Activated T-cell treated with anti-CD3 and anti-CD28 coated beads for 48 hours (primary cell): ENCODE measurements at places on chromosomes 13 and 19.

DNA sequence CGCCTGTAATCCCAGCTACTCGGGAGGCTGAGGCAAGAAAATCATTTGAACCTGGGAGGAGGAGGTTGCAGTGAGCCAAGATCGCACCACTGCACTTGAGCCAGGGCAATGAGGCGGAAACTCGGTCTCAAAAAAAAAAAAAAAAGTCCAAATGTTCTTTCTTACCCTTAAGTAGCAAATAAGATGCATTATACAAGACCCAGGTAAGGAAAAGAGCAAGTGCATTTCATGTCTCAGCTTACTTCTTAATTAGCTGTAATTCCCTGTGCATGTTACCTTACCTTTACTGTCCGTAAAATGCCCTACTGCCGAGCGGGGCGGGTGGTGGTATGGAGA is 3.8 kb upstream of the ZNF681 start:
- no peak for DNase-seq

DNA sequence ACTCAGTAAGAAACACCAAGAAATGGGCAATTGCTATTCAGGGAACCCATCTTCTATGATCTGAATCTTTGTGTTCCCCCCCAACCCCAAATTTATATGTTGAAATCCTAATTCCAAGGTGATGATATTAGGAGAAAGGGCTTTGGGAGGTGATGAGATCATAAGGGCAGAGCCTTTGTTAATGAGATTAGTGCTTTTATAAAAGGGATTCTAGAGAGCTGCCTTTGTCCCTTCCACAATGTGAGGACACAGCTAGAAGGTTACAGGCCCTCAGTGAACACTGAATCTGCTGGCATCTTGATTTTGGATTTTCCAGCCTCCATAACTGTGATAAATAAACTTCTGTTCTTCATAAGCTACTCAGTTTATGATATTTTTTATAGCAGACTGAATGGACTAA is 376.0 kb downstream of the DIAPH3 start:
- no peak for DNase-seq

DNA sequence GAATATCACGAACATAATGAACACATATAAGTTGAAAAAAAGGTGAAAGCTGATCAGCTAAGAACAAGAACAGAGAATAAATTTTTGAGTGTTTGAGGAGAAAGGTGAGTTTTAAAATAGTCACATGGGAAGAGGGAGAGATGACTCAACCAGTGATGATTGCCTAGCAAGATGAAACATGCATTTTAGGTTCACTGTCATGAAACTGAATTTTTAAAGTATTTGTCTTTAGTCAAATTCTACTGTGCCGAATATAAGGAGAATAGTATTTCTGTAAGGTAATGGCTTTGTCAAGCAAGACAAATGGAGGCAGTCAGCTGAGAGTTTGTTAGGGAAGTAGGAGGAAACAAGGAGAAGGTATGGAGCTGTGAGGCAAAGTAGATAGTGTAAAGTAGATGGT is 2557.4 kb downstream of the PCDH9 start:
- DNase-seq: no peak

- DNase-seq: peak; percentile 61
Observed at GRCh38 chr19:10603084-10603872, 16.2 kb upstream of the AP1M2 start.

DNA sequence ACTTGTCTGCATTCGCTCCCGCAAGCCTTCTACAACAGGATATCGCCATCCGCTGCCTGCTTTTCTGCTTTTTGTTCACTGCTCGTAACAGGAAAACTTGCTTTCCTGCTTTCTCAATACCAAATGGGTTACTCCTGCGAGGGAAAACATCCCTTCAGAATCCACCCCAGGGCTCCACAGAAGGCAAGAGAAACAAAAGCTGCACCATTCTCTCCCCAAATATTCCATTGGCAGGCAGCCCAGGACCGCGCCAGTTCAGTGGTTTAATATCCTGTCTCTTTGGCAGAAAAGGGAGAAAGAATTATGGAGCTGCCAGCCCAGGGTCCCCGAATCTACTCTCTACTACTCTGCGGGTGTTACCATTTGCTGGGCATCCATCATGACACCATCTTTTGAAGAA is 84.7 kb upstream of the DOCK9 start:
- no peak for DNase-seq

- no peak for DNase-seq
Observed at GRCh38 chr19:13007292-13008045, 12.2 kb downstream of the NFIX start.

DNA sequence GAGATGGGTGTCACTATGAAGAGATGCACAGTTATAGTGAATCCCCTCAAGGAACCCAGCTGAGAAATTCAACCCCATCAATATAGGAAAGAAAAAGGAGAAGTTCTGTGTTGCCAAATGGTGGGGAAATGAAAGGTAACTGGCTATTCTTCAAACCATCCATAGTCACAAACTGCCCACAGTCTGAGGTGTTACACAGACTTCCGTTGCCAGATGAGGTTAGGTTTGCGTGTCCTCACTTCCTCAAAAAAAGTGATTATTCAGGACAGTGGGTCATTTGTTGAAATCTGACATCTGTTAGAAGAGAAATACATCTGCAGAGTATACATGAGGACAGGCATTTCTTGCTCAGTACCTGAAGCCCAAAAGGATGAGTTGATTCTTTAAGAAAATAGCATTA is 9.0 kb downstream of the SIGLEC5 start:
- no peak for DNase-seq

DNA sequence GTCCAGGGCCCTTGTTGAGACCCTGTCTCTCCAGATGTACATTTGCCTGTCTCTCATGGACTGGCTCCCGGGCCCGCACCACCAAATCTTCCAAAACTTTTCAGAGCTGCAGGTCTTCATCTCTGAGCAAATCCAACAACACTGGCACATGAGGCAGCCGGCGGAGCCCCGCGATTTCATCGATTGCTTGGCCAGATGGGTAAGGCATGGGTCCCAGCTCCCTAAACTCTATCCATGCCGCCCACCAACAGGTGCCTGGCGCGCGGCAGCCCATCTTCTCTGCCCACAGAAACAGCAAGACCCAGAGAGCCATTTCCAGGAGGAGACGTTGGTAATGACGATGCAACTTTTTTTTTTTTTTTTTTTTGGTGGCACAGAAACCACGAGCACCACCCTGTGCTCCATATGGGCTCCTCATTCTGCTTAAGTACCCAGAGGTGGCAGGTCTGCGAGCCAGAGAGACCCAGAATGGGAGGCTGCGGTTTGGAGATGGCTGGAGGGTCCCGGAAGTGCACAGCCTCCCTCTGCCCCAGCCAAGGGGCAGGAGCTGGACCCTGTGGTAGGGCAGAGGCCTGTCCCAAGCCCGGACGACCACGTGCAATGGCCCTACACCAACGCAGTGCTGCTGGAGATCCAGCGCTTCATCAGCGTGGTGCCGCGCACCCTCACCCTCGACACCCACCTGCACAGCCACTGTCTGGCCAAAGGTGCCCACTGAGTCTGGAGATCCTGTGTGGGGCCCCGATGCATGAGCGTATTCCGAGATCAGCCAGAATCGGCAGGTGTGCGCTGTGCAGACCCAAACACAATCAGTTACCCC is 22.6 kb downstream of the CYP2F1 start:
- DNase-seq: no peak

DNA sequence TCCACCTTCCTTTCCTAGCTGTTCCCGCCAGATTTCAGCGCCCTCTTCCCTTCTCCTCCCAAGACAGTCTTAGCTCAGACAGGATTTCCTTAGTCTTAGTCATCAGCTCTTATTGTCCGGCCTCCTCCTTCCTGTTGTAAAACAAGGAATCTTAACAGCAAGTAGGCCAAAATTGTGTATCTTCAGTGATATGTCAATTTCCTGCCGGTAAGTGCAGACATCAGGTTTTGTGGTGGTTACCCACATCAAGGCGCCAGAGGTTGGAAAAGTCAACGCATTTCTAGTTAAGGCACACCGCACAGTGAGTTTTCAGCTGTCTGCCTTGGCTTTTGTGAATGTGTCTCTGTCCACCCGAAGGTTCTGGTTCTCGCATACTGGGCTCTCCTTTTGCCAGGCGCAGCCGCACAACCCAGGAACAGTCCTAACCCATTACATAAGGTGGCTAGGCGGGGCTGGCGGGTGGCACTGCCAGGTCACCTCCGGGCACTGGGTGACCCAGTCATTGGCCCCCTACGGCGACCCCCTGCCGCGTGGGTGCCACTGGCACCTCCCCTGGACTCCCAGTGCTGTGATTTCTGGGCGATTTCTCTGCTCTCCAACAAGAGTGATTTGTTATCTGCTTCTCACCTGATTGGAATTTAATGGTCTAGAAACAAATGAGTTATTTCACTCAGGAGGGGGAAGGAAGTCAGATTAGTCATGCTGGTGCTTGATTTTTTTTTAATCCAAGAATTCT is 12.9 kb downstream of the COL4A2 start:
- peak; percentile 35 for DNase-seq

GRCh38 chr19:16319481-16319880 is 5.1 kb upstream of the KLF2 start:
- no peak for DNase-seq

- DNase-seq: no peak
Observed at GRCh38 chr13:113349050-113349449, 14.9 kb downstream of the GRTP1 start.

DNA sequence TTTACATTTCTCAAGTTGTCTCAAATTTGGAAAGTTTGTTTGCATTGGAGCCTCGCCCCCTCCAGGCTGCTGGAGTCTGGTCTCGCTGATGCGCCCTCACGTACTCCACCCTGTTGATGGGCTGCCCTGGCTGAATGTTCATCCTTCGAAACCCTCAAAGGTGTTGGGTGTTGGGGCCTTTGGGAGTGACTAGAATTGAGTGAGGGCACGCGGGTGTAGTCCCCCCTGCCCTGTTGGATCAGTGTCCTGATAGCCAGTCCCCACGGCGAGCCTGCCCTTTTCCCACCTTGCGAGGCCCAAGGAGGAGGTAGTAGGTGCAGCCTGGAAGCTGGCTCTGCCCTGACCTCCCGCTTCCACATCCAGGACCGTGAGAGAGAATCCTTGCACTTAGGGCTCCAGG is 14.8 kb downstream of the TFDP1 start:
- DNase-seq: no peak

DNA sequence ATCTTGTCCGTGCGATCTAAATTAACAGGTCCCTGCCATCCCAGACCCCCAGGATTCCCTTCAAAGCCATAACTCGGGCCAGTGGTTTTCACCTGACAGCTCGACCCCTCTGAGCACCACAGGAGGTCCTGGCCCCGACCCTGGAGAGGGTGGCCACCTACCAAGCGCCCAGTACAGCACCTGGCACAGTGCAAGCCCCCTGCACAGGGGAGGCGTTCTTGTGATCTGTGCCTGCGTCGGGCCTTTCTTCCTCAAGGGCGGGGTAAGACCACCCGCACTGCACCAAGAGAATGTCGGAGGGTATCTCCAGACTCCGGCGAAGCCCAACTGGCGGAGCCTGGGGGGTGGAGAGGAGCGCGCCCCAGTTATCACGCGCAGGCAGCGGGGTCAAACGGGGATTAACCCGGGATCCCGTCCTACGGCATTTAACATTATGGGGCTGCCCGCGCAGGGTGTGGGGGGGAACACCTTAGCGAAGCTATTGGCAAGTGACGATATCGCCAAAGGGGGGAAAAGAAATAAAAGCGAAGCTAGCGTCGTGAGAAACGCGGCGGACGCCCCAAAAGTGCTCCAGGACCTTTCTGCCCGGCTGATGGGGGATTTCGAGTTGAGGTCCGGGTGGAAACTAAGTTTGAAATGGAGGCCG is 1.3 kb upstream of the HNRNPL start:
- no peak for DNase-seq

DNA sequence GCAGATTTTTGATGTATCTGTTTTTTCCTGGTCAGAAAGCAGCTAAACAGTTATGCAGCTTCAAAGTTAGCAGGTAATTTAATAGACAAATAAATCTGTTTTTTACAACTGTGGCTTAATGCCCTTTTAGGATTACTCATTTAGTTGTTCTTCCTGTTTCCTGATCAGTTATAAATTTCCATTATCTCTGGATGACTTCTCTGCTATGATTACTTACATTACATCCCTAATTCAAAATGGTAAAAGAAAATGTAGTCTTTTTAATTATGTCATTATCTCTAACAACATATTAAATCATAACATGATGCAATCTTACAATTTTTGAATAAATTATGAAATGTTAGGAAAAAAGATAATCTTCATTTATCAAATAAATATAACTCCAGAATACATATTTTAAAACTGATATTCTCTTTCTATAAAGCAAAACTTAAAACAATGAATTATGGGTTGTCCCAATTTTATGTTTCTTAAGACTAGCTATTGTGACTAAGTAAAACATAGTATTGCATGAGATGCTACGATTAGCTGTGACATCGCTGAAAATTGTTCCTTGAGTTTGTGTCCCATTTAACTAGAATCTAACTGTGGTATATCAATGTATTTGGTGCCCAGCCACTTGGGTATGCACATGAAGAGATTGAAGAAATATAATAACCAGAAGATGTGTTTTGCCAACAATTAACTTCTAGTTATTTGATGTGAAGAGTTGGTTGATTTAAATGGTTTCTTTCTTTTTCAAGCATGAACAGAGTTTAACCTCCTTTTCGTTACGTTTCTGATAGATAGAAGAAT is 605.3 kb upstream of the SPRY2 start:
- no peak for DNase-seq

- no peak for DNase-seq
Observed at GRCh38 chr13:29934531-29935308, 84.3 kb upstream of the UBL3 start.

GRCh38 chr19:49890349-49891311 is 6.1 kb downstream of the IL4I1 start:
- DNase-seq: peak; percentile 64

- peak; percentile 81 for DNase-seq
Observed at GRCh38 chr13:19959831-19960652, 1.5 kb downstream of the ZMYM2 start.

DNA sequence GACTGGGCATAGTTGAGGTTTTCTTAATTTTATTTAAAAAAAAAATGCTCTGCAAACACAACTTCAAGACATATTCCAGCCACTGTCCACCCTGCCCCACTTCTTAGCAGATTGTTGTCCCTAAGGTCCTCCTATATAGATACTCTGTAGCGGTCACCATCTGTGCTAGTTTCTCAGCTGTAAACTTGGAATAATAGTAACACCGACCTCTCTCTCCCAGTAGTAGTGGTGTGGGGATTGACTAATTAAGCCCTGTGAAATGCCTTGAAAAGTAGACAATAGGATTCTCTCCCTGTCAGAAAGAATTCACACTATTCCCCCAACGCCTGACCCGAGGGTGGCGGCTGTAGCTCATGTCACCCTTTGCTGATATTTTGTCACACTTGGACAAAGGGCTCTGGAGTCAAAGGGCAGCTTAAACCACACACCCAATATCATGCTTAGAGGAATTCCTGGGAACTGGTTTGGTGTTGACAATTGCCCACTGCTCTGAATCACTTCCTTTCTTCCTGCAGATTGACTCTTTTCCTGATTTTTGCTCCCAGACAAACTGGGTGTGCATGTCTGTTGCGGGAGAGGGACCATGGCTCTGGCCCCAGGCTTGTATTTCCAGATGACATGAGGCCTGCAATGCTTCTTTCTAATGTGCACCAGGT is 9.2 kb upstream of the SERP2 start:
- no peak for DNase-seq

GRCh38 chr19:57803594-57804325 is 11.0 kb downstream of the ZNF552 start:
- DNase-seq: no peak

- no peak for DNase-seq
Observed at GRCh38 chr13:51688937-51689662, 104.8 kb downstream of the WDFY2 start.
